ENCODE measurements at places on chromosomes 6 and 20.

DNA sequence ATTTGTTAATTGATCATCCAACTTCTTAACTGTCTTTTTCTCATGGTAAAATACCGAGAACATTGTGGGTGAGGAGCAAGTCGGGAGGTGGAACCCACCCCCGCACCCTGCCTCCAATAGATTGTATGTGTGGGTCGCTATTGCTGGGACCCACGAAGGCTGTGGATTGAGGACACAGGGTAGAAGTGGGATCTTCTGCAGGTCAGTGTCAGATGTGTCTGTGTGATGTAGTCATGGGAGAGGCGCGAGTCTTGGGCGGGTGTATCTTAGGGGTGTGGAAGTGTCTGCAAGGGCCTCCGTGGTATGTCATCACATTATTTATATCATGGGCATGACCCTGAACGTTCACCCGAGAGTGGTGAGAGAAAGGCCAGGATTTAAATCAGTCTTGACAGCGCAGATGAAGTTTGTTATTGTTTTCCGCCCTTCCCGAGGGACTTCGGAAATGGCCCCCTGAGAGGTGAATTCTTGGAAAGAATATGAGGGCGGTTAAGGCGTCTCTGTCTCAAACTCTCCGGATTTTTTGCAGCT, 472 bp upstream of the PAQR8 start:
- DNase-seq, result no peak

GRCh38 chr20:1949347-1950100, 44.3 kb downstream of the PDYN start:
- DNase-seq, result no peak

- DNase-seq, result no peak
Measured at GRCh38 chr6:22727710-22728109, 158.3 kb downstream of the HDGFL1 start.

- no peak for DNase-seq
Measured at GRCh38 chr6:111949546-111949945, 76.3 kb upstream of the FYN start.

GRCh38 chr6:67300430-67301040, 1334.5 kb upstream of the ADGRB3 start:
- no peak for DNase-seq

Data from stimulated activated CD4-positive, alpha-beta T cell treated with anti-CD3 and anti-CD28 coated beads, Interleukin-12 subunit alpha, Interleukin-12 subunit beta, amount 100 ng/mL, for 24 hours (primary cell).